ENCODE measurements at places on chromosomes 3 and 15.

GRCh38 chr15:88316586-88316985, 60.0 kb upstream of the NTRK3 start:
- DNase-seq, result no peak

GRCh38 chr15:59174835-59175831, 31.5 kb upstream of the LDHAL6B start:
- peak; percentile 68 for DNase-seq

DNA sequence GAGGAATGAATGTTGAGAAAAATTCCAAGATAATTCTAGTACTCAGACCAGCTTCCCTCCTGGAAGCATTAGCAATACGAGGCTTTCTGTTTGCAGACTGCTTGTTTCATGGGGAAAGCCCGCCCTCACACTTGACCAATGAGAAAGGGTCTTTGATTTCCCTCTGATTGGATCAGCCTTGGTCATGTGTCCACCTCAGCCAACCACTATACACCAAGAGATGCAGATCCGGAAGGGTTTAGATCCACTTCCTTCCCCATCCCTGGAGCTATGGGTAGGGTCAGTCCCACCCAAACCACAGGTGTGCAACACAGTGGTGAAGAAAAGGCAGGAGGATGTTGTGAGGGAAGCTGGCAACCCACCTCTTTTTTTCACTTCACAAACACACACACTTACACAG, 154.7 kb downstream of the SV2B start:
- DNase-seq, result no peak

- no peak for DNase-seq
Observed at GRCh38 chr15:97692301-97693015, 268.0 kb upstream of the ARRDC4 start.

DNA sequence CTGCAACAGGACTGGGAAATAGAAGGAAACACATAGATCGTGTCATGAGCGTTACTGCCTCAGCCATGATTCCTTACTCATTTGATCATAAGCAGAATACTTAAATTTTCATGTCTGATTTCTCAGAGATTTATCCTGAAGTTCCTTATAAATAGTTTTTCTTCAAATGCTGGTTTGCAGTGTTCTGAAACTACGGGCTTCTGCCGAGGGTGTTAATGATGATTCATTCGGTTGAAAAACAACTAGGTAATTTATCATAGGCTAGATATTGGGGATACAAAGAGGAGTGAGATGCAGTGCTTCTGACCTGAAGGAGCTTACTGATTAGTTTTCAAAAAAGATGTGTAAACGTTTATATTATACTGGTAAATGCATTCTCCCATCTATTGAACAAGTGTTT, 428.9 kb downstream of the NLGN1 start:
- DNase-seq, result no peak

GRCh38 chr15:89187986-89188514, 33.3 kb downstream of the RLBP1 start:
- DNase-seq, result no peak

GRCh38 chr3:113676261-113676660, 20.2 kb downstream of the USF3 start:
- no peak for DNase-seq

DNA sequence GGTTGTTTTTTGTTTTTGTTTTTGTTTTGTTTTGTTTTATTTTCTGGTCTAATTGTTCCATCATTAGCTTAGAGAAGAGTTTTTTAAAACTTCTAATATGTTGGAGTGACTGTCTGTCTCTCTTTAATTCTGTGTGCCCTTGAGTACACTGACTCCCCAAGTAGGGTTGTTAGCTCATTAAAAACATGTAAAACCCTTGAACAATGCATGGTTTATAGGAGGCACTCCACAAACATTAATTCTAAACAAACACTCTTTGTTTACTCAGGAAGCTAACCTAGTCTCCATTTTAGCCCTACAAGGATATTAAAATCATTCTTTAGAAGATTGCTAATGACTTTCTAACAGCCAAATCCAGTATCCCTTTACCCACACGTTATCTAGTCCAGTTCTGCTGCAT, 100.5 kb downstream of the CGGBP1 start:
- no peak for DNase-seq

DNA sequence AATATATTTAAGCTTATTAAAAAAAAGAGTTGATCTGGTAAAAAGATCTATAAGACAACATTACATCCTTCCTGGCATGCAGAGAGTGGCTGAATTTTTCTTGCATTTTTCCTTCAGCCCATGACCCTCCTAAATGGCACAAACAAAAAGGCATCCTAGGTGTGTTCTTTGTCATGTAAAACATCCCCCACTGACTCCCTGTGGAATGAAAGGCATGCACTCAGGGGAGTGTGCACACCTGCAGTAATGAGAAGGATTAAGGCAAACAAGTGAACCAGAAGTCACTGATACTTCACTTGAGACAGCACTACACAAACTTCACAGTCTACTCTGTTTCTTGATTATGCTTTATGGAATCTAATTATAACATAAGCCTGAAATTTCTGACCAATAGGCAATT, 195.0 kb downstream of the RBMS3 start:
- no peak for DNase-seq

- DNase-seq, result no peak
Observed at GRCh38 chr3:100868096-100868495, 125.1 kb downstream of the ABI3BP start.

GRCh38 chr15:63805993-63806980, 27.5 kb downstream of the HERC1 start:
- no peak for DNase-seq

GRCh38 chr3:133663569-133664313, 2.0 kb upstream of the TOPBP1 start:
- DNase-seq, result peak; percentile 61

DNA sequence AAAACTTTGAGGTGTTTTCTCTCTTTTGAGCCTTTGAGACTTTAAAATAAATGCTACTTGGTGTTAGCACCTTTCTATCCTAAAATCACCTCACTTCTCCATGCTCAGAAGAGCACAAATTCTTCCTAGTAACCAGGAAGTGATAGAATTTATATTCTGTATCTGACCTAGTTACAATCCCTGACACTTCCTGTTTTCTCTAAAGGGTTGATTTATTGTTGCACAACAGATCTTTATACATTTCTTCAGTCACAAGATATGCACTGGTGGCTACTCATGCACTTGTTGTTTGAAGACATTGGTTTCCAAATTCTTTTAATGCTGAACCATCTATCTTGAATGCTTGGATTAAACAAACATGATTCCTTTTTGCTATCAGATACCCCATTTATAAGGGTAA, 47.2 kb upstream of the CNTN3 start:
- DNase-seq, result no peak

GRCh38 chr3:46076606-46077005, 49.3 kb upstream of the XCR1 start:
- DNase-seq, result no peak

DNA sequence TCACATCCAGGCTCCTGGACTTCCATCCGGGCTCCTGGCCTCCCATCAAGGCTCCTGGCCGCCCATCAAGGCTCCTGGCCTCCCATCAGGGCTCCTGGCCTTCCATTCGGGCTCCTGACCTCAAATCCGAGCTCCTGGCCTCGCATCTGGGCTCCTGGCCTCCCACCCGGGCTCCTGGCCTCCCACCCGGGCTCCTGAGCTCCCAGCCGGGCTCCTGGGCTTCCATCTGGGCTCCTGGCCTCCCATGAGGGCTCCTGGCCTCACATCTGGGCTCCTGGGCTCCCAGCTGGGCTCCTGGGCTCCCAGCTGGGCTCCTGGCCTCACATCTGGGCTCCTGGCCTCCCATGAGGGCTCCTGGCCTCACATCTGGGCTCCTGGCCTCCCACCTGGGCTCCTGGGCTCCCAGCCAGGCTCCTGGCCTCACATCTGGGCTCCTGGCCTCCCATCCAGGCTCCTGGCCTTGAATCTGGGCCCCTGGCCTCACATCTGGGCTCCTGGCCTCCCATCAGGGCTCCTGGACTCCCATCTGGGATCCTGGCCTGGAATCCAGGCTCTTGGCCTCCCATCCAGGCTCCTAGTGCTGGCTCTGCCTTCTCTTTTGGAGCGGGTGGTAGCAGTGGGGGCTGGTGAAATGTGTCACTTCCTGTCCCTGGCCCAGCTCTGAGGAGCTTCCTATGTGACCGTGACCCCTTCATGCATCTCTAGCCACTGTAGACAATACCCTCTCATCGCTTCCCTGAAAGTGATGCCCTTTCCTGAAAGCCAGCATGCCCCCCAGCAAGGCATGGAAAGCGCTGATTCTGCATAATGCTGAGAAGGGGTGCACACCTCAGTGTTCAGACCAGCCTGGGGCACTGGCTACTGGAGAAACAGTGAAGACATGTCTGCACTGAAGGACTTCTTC, 62.7 kb upstream of the BLM start:
- no peak for DNase-seq

GRCh38 chr3:126413693-126414080, 19.0 kb downstream of the CFAP100 start:
- no peak for DNase-seq

DNA sequence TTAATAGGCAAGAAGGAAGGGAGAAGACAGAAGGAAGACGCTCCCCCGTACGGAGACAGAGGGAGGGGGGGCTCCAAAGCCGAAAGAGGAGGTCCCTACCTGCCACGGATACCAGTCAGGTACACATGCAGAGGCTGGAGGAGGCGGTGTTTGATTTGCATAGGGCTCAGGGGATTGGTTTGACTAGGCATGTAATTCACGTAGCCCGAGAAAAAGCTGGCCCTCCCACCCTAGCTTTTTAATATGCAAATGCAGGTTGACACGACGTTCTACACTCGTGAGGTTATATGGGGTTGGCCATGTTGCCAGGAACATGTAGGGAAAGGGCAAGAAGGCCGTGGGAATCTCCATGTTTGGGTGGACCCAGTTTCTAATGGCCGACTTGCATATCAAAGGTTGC, 29.8 kb downstream of the ZNF592 start:
- DNase-seq, result no peak

GRCh38 chr3:38563886-38564270, 67.7 kb downstream of the EXOG start:
- no peak for DNase-seq

DNA sequence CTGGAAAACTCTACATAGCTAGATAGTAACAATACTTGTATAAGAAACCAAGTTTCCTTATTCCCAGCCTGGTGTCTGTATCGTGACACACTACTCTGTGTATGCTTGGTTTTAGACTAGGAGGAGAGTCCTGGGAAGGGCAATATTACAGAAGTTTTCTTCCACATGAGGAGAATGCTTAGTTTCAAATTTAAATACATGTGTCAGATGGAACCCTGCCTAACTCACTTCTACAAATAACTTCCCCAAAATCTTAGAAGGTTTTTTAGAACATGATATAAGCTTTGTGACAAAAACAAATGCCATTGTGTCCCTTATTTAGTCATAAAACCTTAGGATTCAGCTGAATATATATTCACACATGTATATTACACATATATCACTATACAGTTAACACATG, 7.2 kb upstream of the IL20RB start:
- no peak for DNase-seq

DNA sequence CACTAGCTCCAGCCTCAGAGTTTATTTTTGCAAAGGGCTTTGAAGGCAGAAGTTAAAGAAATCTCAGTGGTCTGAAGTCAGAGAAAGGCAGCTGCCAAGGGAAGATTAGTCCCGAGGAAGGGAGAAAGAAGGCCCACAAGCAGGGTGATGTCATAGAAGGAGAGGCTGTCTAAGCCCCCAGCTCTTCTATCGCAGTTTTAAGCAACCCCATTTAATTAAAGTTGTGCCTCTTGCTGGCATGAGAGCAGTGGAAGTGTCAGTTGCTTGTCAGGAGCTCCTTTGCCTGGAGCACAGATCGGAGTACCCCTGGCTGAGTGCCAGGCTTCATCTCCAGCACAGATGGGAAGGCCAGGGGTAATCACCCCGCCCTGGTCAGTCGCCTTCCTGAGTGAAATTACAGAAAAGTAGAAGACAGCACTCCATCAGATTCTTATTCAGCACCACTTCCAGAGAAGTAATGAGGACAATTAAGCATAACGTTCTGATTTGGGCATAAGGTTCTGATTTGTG, 530.7 kb downstream of the EPHB1 start:
- no peak for DNase-seq

GRCh38 chr3:53778153-53778552, 68.1 kb downstream of the CHDH start:
- no peak for DNase-seq

- DNase-seq, result peak; percentile 87
Observed at GRCh38 chr3:48694610-48695392, 9.1 kb upstream of the NCKIPSD start.

DNA sequence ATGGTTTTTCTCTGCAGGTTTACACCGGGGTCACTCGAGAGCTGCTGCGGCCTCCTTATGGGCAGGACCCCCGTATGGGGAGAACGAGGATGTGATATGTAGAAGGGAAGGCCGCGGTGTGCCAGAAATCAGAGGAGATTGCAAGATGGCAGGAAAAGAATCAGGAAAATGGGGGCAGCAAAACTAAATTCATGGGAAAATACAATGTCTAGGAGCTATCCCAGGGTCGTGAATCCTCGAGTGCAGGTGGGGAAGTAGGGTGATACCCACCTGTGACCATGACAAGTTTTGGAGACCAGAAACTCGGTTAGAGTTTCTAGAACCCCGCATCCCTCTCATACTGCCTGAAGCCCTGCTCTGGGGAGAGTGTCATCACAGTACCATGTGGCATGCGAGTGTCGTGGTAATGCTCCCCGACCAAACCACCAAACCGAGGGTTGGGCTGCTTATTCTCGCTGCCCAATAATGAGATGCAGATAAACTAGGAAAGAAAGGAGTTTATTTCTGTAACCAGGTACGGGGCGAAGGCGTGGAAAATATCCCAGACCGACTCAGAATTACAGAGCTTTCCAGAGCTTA, 781 bp downstream of the TRNT1 start:
- peak; percentile 15 for DNase-seq

- peak; percentile 66 for DNase-seq
Observed at GRCh38 chr15:34122771-34123183, 20.9 kb downstream of the PGBD4 start.

DNA sequence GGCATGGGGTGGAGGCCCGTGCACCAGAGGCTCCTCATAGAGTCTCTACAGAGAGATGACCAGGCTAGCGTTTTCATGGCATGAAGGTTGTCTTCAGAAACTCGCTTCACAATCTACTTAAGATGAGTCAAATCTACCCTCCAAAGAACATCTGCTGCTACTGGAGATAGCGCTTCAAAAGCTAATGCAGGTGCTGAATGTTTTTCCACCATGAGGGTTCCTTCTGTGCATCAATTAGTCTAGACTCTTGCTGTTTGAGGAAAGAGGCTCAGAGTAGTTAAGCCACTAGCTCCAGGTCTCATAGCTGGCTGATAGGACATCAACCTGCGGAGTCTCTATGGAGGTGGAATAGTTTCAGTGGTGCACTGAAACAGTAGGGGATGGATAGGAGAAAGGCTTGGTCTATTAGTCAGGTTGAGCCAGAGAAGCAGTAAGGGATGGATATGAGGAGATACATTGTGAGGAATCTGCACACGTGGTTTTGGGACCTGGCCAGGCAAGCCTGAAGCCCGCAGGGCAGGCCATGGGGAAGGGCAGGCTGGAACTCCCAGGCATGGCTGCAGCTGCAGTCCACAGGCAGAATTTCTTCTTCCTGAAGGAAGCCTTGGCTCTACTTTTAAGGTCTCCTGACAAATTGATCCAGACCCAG, 117.5 kb downstream of the APBA2 start:
- no peak for DNase-seq

GRCh38 chr3:172564499-172564898, 41.3 kb upstream of the TNFSF10 start:
- DNase-seq, result no peak

- no peak for DNase-seq
Observed at GRCh38 chr15:84876269-84876668, 8.2 kb upstream of the SLC28A1 start.

GRCh38 chr3:106425026-106425425, 556.2 kb upstream of the CBLB start:
- DNase-seq, result peak; percentile 17

Data from hepatic stellate cell (primary cell).